ENCODE measurements at places on chromosomes 5 and 9. TPM values are rescaled to one million over a fixed set of nuclear protein-coding genes. Genes with fewer than 3 reads are reported as not detected.

- H3K36me3 ChIP-seq = peaks cover 20% of the 10 kb centered on the region
- no peak overlapping the region for H3K27ac ChIP-seq
- H3K27me3 ChIP-seq = no peaks in the 10 kb centered on the region
- no peak for DNase-seq
Measured at GRCh38 chr9:2181792-2182191, 166.6 kb downstream of the SMARCA2 start.

GRCh38 chr9:16434526-16434925 is 435.9 kb downstream of the BNC2 start:
- no peak overlapping the region for H3K27ac ChIP-seq
- no peaks in the 10 kb centered on the region for H3K27me3 ChIP-seq
- H3K36me3 ChIP-seq = no peaks in the 10 kb centered on the region
- H3K4me1 ChIP-seq = no peaks in the 10 kb centered on the region
- DNase-seq = no peak

- H3K4me1 ChIP-seq = peaks cover 24% of the 10 kb centered on the region
- no peak for DNase-seq
- peaks cover 1% of the 10 kb centered on the region for H3K36me3 ChIP-seq
- peak overlapping the region; percentile 77 for H3K4me3 ChIP-seq
Measured at GRCh38 chr5:108727236-108727650, 20.5 kb upstream of the FER start.

The TCF7 gene
- total RNA-seq = 7.9 TPM

DNA sequence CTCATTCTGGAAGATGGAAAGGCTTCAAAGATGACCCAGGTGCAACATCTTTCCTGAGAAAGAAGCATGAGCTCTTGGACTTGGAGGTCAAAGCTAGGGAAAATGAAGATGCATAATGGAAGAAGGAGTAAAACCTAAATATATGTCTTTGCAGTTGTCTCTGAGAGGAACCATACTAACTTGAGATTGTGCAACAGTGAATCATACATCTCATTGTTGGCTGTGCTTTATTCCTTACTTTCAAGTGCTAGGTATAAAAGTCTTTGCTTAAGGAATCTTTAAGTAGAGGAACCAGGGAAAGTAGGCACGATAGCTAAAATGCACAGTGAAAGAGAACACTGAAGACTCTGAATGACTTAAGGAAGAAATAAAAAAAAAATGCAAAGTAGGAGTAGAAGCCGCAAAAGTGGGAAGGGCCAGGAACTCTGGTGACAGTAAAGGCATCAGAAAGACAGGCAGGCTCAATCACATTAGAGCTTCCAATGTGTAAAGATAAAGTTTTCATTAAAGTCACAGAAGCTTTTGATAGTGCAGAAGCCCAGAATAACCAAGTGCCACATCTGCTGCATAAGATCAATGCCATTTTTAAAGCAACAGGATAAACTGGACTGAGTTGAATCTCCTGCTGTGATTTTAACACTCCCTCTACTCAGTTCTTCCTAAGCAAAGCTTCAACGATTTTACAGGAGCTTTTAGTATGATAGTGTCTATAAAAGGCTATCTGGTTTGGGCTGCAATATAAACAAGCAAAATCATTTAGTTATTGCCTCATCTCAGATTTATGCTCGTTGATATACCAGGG is 432.3 kb upstream of the EDIL3 start:
- H3K27ac ChIP-seq = no peak overlapping the region
- no peaks in the 10 kb centered on the region for H3K4me1 ChIP-seq
- H3K36me3 ChIP-seq = no peaks in the 10 kb centered on the region
- H3K4me3 ChIP-seq = no peak overlapping the region
- DNase-seq = no peak

DNA sequence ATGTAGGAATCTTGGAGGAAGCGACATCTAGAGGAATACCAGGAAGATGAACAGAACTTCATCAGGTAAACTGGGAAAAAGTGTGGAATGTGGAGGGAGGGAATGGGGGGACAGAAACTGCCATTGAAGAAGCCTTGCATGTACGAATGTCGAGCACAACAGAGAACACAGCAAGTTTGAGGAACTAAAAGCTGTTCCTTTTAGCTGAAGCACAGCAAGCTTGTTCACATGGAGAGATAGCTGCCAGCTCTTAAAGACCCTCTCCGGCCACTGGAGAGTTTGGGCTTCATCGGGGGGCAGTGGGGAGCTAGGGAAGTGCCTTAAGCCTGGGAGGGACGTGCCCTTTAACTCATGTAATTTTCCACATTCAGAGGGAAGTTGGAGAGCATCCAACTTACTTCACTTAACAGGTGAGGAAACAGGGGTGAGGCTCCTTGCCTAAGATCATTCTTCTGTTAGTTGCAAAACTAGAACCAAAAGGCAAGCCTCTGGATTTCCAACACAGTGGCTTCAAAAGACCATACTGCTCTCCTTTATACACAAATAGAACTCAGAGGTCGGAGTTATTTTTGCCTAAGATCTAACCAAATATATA is 2.3 kb upstream of the CYFIP2 start:
- H3K4me3 ChIP-seq = no peak overlapping the region
- peak overlapping the region; percentile 40 for H3K27ac ChIP-seq
- peaks cover 24% of the 10 kb centered on the region for H3K36me3 ChIP-seq
- H3K4me1 ChIP-seq = peaks cover 65% of the 10 kb centered on the region

DNA sequence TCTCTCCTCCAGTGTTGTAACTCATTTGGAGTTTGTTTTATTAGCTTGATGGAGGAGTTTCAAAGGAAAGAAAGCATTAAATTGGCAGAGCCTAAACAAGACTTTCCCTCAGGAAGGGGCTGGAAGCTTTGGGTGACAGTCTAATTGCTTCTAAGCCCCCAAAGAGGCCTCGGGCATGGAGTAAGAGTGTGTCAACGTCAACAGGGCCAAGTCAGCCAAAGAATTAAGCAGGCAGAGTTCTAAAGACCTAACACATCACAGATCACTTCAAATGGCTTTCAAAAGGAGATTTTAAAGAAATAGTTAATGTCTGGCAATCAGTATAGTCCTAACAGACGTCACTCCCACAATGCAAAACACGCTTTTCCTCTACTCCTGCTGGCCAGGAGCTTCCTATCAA is 234.5 kb downstream of the EFNA5 start:
- no peak for DNase-seq
- no peak overlapping the region for H3K27ac ChIP-seq
- H3K36me3 ChIP-seq = no peaks in the 10 kb centered on the region
- no peaks in the 10 kb centered on the region for H3K4me1 ChIP-seq

- H3K4me1 ChIP-seq = no peaks in the 10 kb centered on the region
- no peak overlapping the region for H3K27ac ChIP-seq
- no peak for DNase-seq
- no peak overlapping the region for H3K4me3 ChIP-seq
Measured at GRCh38 chr5:147340941-147341340, 106.1 kb downstream of the STK32A start.

DNA sequence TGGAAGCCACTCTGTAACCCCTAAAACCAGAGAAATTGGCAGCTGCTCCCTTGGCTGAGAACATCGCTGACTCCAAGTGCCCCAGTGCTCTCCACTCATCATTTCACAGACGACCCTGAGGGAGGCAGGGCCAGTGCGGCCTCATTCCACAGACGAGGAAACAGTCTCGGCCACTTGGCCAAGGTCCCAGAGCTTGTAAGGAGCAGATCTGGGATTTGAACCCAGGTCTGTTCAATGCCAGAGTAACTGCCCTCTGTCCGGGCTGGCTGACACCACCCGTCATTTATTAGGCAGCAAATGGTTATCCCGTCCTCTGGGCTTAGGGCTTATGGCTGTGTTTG is 19.9 kb upstream of the IER5L start:
- H3K27ac ChIP-seq = no peak overlapping the region
- DNase-seq = no peak
- H3K36me3 ChIP-seq = no peaks in the 10 kb centered on the region
- no peak overlapping the region for H3K4me3 ChIP-seq
- peaks cover 4% of the 10 kb centered on the region for H3K4me1 ChIP-seq

- no peak overlapping the region for H3K27ac ChIP-seq
- no peaks in the 10 kb centered on the region for H3K4me1 ChIP-seq
- H3K4me3 ChIP-seq = no peak overlapping the region
- DNase-seq = no peak
- no peaks in the 10 kb centered on the region for H3K36me3 ChIP-seq
Measured at GRCh38 chr5:58066557-58066956, 393.3 kb downstream of the PLK2 start.

The FER gene
- total RNA-seq = 9.0 TPM

The RANBP17 gene
- total RNA-seq = not detected

- H3K36me3 ChIP-seq = no peaks in the 10 kb centered on the region
- H3K4me1 ChIP-seq = no peaks in the 10 kb centered on the region
- no peak for DNase-seq
Measured at GRCh38 chr5:173733425-173733824, 117.0 kb upstream of the BOD1 start.

DNA sequence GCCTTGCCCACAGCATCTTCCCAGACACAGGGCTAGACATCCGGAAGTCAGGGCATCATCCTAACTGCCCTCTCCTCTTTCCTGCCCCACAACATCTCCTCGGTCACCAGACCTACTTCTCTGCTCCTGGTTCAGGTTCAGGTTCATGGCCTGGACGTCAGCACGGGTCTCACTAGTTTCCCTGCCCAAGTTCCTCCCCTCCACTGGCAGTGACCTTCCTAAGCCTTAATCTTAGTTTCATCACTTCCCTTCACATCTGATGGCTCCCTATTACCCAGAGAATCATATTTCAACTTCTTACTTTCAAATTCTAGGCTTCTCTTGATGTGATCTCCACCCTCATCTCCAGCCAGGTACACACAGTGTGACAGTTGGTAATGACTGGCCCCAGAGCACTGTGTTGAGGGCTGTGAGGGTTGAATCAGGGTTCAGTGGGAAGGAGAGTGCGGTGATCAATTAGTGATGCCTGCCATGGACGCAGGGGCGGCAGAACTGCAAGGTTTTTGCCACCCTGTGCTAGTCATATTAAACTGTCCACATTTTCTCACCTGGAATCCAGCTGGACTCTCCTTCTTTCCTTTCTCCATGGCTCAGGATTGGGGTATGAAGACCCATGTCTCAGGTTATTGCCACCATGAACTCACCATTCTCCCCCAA is 34.3 kb upstream of the CRB2 start:
- H3K4me1 ChIP-seq = peaks cover 67% of the 10 kb centered on the region
- no peaks in the 10 kb centered on the region for H3K36me3 ChIP-seq
- no peak overlapping the region for H3K4me3 ChIP-seq
- peak overlapping the region; percentile 84 for H3K27ac ChIP-seq

- DNase-seq = no peak
- H3K4me1 ChIP-seq = no peaks in the 10 kb centered on the region
- no peak overlapping the region for H3K27ac ChIP-seq
- no peak overlapping the region for H3K4me3 ChIP-seq
Measured at GRCh38 chr5:137016783-137017324, 482.3 kb downstream of the SPOCK1 start.

The GPR151 gene
- not detected for total RNA-seq

DNA sequence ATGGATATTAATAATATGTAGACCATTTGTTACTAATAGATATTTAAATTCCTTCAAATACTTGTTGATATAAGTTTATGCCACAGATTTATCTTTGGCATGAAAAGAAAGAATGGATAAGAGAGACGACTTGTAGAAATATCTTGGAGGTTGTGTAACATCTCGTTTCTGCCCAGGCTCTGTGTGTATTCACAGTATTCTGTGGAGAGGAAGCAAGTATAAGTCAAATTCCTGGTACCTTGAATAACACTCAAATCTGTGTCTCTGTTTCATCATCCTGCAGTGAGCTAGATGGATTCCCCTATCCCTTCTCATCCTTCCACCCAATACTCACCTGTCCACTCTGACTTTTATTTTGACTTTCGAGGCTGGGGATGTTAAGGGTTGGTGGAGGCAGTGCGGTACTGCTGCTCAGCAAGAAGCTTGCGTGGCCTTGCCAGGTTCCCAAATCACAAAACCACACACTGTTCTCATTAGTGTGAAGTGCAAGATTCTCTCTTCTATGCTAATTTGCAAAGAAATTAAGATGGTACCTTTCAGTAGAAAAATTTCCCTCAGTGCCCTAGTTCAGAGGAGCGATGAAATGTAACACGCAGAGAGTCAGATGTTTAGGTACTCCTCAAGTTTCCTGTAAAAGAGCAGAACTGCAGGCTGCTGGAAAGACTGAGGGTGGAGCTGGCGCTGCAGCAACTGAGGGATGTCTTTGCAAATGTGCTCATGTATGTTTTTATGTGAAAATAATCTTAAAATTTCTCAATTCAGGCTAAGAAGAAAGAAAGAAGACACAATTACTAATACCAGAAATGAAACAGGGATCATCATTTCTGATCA is 42.6 kb upstream of the ANKRD18A start:
- no peak overlapping the region for H3K27ac ChIP-seq
- H3K27me3 ChIP-seq = peaks cover 22% of the 10 kb centered on the region
- no peak for DNase-seq

The UBE2R2 gene
- 30.8 TPM for total RNA-seq

The SLC24A2 gene
- total RNA-seq = not detected

- no peaks in the 10 kb centered on the region for H3K4me1 ChIP-seq
- H3K27ac ChIP-seq = no peak overlapping the region
- H3K27me3 ChIP-seq = no peaks in the 10 kb centered on the region
- H3K4me3 ChIP-seq = no peak overlapping the region
Measured at GRCh38 chr5:6251565-6252102, 126.7 kb downstream of the MED10 start.

All from activated CD8-positive, alpha-beta memory T cell treated with anti-CD3 and anti-CD28 coated beads, Interleukin-2, amount 10 ng/mL, durations not matched to agents 7 days and 5 days (primary cell).